SJCRH30 (cell line): ENCODE measurements at places on chromosomes 2 and 18. TPM values are rescaled to one million over a fixed set of nuclear protein-coding genes. Genes with fewer than 3 reads are reported as not detected.

DNA sequence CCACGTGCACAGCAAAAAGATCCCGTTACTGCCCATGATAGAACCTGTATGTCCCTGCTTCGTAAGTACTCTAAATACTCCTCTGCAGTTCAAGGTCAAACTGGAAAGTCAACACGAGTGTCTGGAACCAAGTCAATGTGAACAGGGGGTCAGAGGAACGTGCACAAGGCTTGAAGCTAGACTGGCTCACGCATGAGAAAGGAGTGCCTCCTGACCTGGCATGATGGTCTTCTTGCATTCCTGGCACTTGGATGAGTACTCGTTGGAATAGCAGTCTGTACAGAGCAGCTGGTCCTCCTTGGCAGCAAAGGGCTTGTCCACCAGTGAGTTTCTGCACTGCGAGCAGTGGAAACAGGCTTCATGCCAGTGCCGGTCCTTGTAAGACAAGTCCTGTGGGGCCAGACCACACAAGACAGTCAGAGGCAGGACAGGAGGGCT, 25.5 kb downstream of the FHL2 start:
- H3K27ac ChIP-seq = no peak overlapping the region
- peaks cover 11% of the 10 kb centered on the region; the same call in 1 of the 2 replicates for H3K36me3 ChIP-seq
- DNase-seq = no peak
- no peaks in the 10 kb centered on the region for H3K27me3 ChIP-seq
- H3K4me3 ChIP-seq = no peak overlapping the region

The ARHGAP28 gene
- total RNA-seq = 12.6 and 15.1 TPM in 2 replicates

The KYNU gene
- 0.02 TPM in 1 of 2 replicates, not detected in the other for total RNA-seq

DNA sequence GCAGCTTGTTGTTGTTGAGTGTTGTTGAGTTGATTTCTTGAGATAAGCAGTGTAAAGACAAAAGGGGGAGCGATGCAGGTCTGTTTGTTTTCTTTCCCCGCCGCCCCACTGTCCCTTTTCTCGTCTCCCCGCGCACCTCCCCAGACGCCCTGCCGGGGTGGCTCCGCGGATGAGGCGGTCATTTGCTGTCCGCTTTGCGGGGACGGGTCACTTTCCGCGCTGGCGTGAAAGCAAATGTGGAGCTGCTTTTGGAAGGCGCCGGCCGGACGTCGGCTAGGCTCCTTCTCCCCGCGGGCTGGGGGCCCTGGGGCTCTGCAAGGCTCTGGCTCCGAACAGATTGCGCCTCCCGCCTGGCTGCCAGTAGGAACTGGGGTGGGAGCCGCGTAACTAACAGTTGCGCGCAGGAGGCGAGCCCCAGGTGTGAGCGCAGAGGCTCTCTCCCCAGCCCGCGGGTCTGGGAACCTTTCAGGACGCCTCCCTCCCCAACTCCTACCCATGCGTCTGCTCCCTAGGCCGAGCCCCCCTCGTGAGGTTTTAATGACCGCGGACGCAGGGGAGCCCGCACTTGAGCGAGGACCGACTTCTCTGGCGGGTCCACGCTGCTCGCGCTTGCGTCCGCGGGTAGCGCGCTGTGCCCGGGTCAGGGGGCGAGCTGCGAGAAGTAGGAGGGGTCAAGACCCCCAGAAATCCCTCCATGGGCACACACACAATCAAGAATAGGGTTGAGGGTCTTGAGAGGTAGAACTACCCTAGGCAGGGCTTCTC, 146.6 kb downstream of the MEIS1 start:
- no peaks in the 10 kb centered on the region for H3K36me3 ChIP-seq
- H3K27ac ChIP-seq = no peak overlapping the region
- no peaks in the 10 kb centered on the region; the same call in 1 of the 2 replicates for H3K4me1 ChIP-seq
- no peak for DNase-seq
- peaks cover 29% of the 10 kb centered on the region for H3K27me3 ChIP-seq
- no peak overlapping the region for H3K4me3 ChIP-seq

GRCh38 chr18:31454066-31454708, 6.6 kb downstream of the DSG3 start:
- H3K4me1 ChIP-seq = no peaks in the 10 kb centered on the region
- no peaks in the 10 kb centered on the region for H3K36me3 ChIP-seq
- no peak for DNase-seq
- H3K27me3 ChIP-seq = no peaks in the 10 kb centered on the region
- no peak overlapping the region for H3K4me3 ChIP-seq

The PUM2 gene
- total RNA-seq = 54.6 and 69.0 TPM in 2 replicates

The TIGD1 gene
- 10.2 and 13.5 TPM in 2 replicates for total RNA-seq

The POTEI gene
- 0.25 and 0.47 TPM in 2 replicates for total RNA-seq

The CHRND gene
- 91.0 and 92.4 TPM in 2 replicates for total RNA-seq
